Fibroblast of upper back skin (primary cell): ENCODE measurements at places on chromosomes 5 and 9.
A peak's percentile ranks its signal among the peaks of the same experiment; 100 is the strongest.

- DNase-seq = peak; percentile 11
Measured at GRCh38 chr9:14902561-14902960, 7.7 kb downstream of the FREM1 start.

DNA sequence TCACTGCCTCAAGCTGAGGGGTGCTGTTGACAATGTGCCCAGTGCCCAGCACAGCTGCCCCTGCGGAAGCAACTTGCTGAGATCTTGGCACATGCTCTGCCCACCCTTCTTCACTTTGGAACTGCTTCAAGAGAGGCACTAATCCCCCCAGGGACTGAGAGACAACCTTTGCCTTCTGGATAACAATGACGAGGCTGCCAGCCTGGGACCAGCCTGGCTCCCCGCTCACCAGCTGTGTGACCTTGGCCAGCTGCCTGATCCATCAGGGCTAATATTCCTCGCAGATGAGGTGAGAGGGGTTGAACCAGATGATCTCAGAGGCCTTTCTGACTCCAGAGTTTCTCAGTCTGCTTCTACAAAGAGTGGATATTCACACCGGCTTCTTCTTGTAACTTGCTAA is 81.0 kb downstream of the SHB start:
- DNase-seq = no peak

GRCh38 chr9:2725898-2726649 is 8.8 kb downstream of the KCNV2 start:
- DNase-seq = peak; percentile 83

DNA sequence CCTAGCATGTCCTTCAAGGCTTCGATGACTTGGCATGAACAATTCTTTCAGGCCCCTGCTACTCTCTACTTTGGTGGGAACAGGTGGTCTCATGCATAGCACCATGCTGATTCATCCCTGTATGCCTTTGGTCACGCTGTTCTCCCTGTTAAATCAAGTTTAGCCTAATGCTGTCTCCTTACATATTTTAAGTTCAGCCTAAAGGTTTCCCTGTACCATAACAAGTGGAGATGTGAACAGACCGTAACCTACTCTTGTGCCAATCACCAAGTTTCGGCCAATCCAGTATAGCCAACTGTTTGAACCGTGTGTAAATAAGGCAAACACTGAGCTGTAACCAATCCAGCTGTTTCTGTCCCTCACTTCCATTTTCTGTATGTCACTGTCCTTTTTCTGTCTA is 8.0 kb downstream of the GAS1 start:
- no peak for DNase-seq

DNA sequence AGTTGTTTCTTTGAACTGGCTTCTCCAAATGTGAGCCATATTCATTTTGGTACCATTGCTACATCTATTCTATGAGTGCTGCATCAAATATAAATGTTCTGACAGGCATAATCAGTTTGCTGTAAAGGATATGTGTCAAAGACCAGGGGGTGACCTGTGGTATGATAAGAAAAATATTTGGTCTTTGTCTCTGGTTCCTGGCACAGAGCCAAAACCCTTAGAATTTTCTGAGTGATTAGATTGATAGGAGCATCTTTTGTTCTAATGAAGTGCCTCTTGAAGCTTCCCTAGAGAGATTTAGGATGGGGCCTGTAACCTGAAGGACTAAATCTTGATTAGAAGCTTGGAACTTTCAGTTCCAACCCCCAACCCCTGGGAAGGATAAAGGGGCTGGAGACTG is 256.3 kb downstream of the NNT start:
- DNase-seq = no peak

- DNase-seq = no peak
Measured at GRCh38 chr5:144275329-144275728, 104.7 kb downstream of the KCTD16 start.

DNA sequence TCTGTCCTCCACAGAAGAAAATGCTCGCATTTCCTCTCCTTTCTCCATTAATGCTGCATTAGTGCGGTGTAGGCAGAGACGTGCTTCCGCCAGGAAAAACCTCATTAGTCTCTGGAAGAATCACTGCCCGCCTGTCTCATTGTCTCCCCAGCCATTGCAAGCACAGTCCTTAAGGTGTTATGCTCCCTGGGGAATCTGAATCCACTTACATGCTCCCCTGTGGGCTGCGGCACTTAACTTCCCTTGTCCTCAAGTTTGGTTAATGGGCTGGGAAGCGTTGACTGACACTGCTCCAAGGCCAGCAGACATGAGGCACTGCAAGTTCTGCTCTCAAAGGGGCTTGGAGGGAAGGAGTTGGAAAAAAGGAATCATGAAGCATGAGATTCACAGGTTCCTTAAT is 41.6 kb downstream of the TARS1 start:
- no peak for DNase-seq

GRCh38 chr5:75282581-75282980 is 45.9 kb upstream of the ANKRD31 start:
- no peak for DNase-seq

GRCh38 chr5:150674341-150674821 is 13.3 kb downstream of the MYOZ3 start:
- DNase-seq = no peak

GRCh38 chr9:135023088-135023785 is 64.2 kb upstream of the OLFM1 start:
- no peak for DNase-seq

GRCh38 chr5:13673511-13673910 is 271.0 kb downstream of the DNAH5 start:
- DNase-seq = no peak

- peak; percentile 45 for DNase-seq
Measured at GRCh38 chr9:90870621-90871326, 69.2 kb downstream of the SYK start.

GRCh38 chr9:93292288-93292615 is 108.3 kb downstream of the WNK2 start:
- no peak for DNase-seq

- DNase-seq = peak; percentile 98
Measured at GRCh38 chr5:142726188-142726731, 40.4 kb upstream of the FGF1 start.

DNA sequence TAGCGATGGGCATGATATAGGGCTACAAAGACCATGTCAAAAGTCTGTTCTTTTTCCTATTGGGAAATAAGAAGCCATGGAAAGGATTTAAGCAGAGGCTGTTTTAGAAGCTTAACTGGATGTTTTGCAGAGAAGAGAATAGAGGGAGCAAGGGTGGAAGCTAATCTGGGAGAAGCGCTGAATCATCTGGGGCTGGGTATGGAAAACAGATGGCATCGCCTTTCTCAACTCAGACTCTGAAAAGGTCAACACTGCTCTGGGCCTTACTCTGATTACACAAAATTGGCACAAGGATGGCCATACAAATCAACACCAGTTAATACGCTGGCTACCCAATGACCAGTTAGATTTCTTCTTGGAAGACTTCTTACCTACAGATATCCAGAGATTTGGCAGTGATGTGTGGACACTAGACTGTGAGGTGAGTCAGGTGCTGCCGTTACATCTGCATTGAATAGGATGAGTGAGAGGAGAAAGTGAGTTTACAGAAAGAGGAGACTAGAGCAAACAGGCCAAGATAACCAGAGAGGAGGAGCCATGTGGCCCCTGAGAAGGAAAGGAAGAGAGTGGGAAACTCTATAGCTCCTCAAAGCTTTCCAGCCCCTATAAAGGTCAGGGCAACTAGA is 6.2 kb upstream of the TCERG1 start:
- no peak for DNase-seq

DNA sequence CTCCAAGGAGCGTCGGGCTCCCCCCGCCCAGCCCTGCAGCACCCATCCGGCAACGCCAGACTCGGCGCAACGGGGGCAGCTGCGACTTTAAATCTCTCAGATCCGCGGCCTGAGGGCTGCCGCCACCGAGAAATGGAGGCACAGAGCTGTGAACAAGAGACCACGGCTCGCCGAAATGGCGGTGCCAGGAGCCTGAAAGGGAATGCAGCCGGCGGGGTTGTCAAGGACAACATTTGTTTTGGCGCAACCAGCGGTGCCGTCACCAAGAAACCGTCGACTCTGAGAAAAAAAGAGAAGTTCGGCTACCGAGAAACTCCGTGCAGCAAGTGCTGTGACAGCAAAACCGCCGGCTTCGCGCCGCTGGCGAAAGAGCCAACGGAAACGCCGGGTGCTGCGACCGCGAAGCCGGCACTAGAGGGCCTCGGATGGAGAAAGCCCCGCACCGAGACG is 2.1 kb upstream of the ANXA2R start:
- no peak for DNase-seq

DNA sequence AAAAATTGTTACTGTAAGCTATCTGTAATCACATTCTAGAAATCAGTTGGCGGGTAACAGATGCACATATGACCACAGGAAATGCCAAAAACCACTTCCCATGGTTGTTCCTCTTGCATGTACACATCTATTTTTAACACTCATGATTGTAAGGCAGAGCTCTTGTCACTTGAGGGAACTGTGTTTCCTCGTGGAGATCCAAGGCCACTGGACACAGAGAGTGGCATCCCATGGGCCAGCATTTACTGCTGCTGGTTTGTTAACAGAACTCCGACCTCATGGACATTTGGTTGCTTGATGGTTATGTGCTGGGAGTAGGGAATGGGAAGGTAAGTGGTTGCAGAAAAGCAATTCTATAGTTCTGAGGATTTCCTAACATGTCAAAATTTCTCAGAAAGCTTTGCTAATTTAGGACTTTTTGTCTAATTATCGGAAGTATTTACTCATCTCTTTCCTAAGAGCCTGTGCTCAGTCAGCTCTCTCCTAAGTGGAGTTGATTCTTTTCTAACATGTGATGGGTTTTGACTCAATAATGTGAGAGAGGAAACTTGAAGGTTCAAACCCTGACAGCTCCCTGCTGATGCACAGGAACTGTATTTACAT is 202.0 kb upstream of the NR3C1 start:
- DNase-seq = peak; percentile 44

GRCh38 chr5:152907488-152908245 is 502.6 kb upstream of the NMUR2 start:
- DNase-seq = no peak

GRCh38 chr9:77744841-77745430 is 96.8 kb upstream of the GNA14 start:
- no peak for DNase-seq

DNA sequence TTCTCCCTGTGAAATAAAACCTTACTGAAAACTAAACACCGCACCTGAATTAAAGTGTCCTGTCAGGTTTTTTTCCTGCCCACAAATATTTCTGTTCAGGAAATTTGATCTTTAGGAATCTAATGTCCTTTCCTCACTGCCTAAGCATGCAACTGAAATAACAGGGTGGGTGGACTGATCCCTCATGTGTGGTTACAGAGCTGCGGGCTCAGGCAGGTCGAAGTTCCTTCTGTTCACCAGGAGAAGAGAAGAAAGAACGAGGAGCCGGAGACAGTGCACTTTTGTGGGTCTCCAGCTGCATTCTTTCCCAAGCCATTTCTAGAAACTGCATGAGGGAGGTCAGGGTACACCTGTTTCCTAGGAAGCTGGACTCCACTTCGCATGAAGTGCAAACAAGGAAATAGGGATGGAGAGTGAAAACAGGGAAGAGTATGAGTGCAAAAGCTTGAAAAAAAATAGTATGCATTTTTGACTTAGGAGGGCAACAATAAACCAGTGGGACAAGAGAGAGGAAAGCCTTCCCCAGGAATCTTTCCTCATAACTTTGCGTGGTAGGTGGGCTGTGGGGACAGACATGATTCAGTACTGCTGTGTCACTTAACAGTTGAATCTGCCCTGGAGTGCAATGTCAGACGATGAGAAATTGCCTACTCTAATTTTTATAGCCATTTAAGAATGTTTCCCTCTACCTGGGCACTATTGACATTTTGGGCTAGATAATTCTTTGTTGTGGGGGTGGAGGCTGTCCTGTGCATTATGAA is 60.3 kb downstream of the GCNT1 start:
- peak; percentile 33 for DNase-seq

DNA sequence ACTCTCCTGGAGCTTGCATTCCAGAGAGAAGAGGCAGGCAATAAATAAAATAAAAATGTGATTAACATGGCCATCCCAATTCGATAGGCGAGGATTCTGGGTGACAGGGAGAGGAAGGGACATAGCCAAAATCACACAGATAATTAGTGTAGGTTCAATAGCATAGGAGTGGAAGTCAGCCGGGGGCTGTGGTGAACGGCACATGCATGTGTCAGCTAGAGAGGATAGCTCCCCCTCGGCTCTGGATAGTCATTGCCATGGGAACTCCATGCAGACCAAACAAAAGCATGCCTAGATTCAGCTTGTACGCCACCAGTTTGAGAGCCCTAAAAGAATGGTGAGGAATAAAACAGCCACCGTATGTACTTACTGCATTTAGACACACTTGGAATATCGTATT is 223.5 kb downstream of the GRIA1 start:
- DNase-seq = no peak

- DNase-seq = peak; percentile 80
Measured at GRCh38 chr5:373710-374602, 52.4 kb downstream of the AHRR start.

DNA sequence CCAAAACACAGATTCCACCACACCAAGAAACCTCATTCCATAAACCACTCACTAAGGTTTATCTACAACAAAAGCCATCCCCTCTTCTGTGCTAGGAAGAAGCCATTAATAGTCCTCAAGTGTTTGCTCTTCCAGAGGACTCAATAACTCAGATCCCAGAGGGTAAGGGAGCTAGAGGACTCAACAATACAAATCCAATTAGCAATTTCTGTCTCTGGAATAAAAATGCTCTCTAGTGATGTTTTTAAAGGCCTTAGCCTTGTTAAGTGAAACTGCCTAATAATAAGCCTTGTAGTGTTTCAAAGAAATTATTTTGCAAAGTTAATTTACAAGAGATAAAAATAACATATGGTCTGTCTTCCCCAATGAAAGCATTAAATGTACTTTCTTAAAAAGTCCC is 942.4 kb downstream of the CDH12 start:
- no peak for DNase-seq

GRCh38 chr9:132412089-132412488 is 2.1 kb downstream of the CFAP77 start:
- peak; percentile 8 for DNase-seq

DNA sequence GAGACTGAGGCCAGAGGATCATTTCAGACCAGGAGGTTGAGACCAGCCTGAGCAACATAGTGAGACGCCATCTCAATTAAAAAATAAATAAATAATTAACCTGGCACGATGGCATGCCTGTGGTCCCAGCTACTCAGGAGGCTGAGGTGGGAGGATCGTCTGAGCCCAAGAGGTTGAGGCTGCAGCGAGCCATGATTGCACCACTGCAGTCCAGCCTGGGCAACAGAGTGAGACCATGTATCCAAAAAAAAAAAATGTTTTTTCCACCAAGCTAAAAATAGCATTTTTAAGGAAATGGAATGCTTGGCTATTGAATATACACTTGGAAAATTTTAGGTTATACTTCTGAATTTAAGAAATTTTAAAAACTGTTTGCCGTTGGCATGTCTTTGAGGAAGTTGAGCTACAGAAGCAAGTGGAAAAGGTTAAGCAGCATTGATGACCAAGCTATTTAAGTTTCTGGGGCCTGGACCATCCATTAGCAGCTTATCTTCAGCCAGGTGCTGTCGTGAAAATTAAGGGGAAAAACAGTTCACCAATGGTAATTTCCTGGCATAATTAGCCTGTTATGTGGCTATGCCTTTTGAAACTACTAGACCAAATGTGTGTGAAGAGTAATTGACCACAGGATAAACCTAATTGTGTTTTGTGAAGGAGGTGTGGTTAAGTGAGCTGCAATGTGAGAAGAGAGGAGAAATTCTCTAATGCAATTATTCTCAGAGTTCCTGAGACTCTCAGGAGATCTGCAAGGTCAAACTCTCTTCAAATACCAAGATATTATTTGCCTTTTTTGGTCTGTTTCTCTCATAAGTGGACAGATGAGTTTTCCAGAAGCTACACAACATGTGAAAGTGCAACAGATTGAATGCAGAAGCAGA is 21.0 kb downstream of the F2R start:
- no peak for DNase-seq

- DNase-seq = peak; percentile 51
Measured at GRCh38 chr5:139446956-139447779, 7.8 kb upstream of the DNAJC18 start.

GRCh38 chr9:14379280-14379679 is 65.3 kb upstream of the NFIB start:
- DNase-seq = no peak
